Muscle of leg (tissue), 16 donors: ENCODE measurements at places on chromosomes 12 and 14.

DNA sequence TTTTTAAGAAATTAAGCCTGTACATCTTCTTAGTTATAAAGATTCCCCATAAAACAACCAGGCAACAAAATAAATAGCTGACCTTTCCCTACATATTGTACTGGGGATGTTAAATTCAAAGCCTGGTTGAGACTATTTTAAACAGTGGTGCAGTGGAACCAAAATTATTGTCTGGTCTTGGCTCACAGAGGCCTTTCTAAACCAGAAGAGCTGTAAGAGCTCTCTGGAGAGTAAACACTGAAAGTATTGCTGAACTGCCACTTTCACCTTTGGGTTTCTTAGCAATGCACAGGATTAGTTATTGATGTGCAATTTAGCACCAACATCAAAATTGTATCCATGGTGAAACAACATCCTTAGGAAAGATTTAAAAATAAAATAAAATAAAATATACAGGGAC lies 20.6 kb downstream of the RACGAP1 start:
- DNase-seq: no peak

DNA sequence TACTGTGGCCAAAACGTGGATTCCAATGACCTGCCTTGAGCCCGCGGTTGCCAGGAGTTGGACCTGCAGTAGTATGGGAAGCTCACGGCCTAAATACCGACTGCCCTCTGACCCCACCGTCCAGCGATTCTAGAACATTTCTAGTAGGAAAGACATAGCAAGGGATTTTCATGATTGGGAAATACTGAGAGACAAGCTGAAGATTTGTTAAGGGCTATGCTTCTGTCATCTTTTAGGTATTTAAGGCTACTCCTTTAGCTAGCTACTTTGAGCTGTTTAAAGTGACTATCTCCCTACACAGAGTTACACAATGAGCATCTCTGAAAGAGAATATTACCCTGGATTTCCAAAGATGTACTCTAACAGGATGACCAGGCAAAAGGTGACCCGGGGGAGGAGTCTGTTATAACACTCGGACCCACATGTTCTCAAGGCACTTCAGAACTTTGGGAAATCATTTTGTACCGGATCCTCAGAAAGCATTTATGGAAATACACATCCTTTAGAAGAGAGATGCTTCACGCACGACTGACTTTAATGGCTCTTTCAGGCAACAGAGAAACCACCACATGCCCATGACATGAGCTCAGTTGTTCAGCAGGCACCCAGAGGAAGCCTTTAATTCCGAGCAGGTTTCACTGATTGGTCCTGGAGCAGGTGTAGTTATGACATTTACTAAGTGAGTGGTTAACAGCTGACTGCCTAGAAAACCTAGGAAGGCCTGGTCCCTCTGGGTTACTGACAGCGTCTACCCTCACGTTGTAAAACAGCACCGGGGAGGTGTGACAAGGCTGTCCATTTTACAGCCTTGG lies 4.2 kb downstream of the BAG5 start:
- DNase-seq: peak; percentile 32

- DNase-seq: no peak
Measured at GRCh38 chr14:61528591-61529021, 166.7 kb upstream of the HIF1A start.

GRCh38 chr14:39246618-39247017 lies 12.9 kb downstream of the MIA2 start:
- DNase-seq: no peak

GRCh38 chr12:19105463-19105862 lies 24.1 kb upstream of the PLEKHA5 start:
- DNase-seq: no peak
